Posterior vena cava (tissue), 2 donors: ENCODE measurements at places on chromosomes 16 and 17. TPM values are rescaled to one million over a fixed set of nuclear protein-coding genes. Genes with fewer than 3 reads are reported as not detected.

DNA sequence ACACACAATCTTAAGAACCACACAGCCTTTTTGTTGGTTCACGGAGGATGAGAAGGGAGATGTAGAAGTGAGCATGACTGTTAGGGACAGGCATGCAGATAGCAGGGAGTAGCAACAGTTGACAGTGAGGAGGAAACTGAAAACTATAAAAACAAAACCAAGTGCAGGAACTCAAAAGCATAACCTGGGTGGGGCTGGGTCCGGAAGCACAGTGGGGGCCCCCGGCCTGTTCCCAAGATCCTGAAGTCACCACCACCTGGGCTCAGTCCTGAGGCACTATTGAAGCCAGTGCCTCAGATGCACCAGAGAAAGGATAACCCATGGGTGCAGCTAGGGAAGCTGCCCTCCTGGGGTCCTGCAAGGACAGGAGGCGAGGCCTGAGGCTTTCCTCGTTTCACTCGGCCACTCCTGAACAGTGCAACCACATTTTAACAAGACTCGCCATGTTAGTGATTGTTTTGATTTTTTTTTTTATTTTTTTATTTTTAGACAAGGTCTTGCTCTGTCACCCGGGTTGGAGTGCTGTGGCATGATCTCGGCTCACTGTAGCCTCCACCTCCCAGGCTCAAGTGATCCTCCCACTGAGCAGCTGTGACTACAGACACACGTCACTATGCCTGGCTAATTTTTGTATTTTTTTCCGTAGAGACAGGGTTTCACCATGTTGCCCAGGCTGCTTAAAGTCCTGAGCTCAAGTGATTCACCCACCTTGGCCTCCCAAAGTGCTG, 27.7 kb upstream of the CBX4 start:
- DNase-seq = no peak

DNA sequence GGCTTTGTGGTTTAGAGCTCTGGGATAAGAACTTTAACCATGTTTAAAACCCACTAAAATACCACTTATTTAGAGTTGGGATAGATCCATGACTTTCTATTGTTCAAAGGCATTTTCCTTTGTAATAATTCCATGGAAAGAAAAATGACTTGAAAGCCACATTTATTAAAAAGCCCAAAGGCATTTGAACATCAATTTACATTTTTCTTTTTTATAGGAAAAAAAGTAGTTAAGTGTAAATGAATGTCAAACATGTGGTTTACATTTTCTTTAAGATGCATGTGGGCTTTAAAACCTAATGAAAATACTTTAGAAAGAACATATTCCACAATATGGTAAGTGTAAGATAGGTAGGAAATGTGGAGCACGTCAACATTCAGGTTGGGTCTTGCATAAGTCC, 443.2 kb downstream of the TOX3 start:
- DNase-seq = no peak

DNA sequence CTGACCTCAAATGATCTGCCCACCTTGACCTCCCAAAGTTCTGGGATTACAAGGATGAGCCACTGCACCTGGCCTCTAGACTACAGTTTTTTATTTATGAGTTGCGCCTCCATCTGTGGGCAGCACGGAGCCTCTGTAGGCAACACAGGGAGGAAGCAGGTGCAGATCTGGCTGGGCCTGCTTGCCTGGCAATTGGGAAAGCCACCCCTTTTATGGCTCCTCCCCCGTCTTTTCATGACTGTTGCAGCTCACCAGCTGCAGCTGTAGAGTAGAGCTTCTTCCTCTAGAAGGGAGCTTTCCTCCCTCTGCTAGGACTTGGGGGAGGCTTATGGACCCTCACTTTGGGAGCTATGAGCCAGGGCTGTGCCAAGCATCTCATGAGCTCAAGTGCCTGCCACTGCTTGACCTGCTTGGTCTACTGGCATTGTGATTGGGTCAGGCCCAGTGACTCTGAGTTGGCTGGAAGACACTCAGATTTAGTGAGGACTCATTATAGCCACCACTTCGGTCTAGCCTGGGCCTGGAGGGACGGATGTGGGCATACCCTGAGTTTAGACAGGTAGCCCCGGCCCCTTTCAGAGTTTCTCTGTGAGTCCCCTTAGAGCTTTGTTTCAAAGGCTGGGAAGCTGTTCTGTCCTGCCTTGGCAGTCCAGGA, 6.9 kb upstream of the SLC7A6 start:
- DNase-seq = no peak

DNA sequence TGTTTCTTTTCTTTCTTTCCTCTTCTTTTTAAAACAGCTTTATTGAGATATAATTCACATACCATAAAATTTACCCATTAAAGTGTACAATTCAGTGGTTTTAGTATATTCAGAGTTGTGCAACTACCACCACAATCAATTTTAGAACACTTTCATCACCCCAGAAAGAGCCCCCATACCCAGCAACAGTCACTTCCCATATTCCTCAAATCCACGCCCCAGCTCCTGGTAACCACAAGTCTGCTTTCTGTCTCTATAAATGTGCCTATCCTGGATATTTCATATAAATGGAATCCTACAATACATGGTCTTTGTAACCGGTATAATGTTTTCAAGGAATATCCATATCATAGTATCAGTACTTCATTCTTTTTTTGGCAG, 19.4 kb downstream of the RARA start:
- DNase-seq = no peak

- DNase-seq = peak; percentile 97
These were observed 3.6 kb upstream of the HROB start for GRCh38 chr17:44137891-44138709.

DNA sequence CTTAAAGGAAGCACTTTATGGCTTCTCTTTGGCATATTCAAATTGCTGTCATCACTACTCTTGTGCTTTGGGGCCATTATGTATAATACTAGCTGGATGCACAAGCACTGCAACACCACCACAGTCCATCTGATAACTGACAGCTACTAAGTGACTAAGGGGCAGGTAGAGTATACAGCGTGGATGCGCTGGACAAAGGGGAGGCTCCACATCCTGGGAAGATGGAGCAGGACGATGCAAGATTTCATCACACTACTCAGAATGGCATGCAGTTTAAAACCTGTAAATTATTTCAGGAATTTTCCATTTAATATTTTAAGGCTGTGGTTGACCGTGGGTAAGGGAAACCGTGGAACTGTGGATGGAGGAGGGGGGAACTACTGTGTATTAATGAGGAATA, 25.0 kb downstream of the MPRIP start:
- DNase-seq = peak; percentile 3

DNA sequence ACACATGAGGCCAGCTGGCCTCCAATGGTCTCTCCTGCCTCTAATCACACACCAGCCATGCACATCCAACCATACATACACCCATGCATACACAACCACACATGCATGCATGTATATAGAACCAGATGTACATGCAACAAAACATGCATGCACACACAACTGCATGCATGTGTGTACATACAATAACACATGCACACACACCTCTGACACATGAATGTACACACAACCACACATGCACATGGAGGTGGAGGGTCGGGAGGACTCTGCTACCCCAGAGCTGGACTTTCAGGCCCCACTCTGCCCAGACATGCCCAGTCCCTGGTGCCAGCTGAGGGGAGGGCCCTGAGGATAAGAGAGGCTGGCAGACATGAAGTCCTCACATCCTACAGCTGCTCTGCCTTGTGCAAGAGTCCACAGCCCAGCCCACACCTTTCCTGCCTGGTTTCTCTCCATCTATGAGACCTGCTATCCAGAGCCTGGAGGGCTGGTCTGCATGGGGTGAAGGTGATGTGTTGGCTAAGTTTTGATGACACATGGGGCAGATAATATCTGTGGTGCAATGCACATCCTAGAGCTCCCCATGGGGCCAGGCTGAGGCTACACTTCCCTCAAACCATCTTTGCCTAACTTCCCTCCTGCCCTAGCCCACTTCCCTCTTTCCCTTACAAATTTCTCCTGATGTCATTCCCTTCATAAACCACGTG, 50.9 kb upstream of the SDK2 start:
- no peak for DNase-seq

GRCh38 chr17:78379131-78379491, 662 bp downstream of the PGS1 start:
- no peak for DNase-seq

DNA sequence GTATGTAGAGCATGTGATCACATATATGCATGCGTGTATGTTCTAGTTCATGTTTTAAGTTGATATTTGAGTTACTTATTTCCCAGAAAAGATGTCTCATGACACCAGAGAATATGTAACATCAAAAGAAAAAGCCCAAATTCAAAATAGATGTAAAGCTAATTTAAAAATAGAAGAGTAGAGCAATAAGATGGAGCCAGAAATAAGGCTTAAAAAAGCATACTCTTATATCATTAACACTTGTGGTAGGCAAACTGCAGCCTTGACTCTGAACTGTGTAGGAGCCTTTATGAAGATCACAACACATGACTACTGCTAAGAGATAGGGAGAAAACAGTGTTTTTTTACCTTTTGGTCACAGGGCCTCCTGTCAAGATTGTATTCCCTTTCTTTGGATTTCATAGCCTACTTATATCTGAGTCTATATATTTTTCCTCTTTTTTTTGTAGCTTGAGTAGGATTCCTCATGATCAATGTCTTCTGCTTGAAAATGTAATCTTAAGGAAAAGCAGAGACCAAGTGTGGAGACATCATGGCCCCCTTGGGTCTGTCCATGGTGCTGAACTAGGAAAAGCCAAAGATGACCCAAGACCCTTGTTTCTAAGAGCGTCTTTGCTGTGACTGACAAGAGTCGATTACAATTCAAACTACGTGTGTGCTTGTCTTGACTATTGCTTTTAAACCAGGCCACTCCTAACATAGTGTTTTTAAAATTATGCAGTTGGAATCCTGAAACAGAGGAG, 390.4 kb downstream of the SHISA9 start:
- no peak for DNase-seq

GRCh38 chr17:69669441-69670178, 255.1 kb downstream of the MAP2K6 start:
- DNase-seq = no peak

DNA sequence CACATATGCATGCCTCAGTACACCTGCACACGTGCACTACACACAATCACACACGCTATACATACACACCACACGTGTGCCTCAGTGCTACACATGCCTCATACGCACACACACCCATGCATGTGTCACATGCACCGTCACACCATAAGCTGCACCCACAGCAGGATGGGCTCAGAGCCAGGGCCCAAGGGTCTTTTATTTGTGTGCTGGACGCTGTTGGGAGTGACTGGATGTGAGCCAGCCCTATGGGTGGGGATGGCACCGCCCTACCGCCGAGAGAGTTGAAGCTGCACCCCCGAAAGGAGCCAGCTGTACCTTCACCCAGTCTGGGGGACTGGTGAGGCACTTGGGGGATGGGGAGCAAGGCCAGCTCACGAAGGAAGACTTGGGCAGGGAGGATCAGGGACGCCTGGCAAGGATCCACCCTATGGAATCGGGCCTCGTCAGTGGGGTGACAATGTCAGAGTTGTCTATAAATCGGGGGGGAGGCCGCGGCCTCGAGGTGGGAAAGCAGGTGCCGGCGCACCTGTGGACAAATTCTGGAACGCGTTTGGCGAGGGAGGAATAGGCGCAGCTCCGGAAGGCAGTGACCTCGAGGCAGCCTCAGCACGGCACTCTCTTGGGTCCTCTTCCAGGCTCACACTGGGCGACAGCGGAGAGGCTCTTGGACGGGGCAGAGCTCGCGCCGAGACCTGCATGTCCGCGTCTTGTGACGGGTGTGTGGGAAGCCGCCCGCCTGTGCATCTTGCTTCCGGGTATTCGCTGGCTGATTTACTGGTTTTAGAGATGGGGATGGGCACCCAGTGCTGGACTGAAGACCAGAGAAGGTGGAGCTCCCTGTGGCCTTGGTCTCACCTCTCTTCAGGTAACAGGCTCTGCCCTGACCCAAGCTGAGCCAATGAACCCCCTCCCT, 7.3 kb downstream of the RGS11 start:
- DNase-seq = no peak

DNA sequence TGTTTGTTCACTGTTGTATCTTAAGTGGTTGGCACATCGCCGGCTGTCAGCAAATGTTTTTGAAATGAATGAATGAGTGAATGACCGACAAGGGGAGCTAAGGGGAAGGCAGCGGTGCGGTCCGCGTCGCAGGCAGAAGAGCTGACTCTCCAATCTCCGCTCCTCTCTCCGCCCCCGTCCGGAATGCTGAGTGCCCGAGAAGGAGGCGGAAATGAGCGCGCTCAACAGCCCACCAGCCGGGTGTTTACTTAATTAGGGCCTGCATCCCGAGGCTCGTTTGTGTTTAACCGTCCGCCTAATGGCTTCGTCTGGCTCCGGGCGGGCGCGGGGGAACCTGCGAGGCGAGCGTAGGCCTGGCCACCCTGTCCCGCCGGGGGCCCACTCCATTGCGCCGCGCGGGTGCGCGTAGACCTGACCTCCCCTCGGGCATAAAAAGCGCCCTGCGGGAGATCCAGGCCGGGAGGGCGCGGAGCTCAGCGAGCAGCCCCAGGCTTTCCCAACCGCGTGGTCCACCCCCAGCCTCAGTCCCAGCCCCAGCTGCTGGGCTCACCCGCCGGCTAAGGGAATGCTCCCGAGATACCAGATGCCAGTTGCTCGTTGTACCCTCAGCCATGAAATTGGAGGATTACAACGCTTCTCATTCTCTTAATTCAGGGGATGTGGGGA, 2.5 kb upstream of the CDH3 start:
- no peak for DNase-seq

DNA sequence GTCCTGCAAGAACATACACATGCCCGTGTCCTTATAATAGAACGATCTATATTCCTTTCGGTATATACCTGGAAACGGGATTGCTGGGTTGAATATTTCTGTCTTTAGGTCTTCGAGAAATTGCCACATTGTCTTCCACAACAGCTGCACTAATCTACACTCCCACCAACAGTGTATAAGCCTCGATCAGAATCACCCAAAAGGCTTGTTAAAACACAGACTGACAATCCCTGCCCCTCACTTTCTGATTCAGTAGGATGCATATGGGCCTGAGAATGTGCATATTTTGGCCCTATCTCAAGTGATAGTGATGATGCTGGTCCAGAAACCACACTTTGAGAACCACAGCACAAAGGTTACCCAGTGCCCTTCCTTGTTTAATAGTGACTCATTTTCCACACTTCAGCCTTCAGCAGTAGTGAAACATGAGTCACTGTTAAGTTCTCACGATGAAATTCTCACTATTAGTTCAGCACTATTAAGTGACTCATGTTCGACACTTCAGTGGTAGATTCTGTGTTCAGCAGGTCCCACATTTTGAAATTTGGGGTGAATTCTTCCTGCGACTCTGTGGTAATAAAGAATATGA, 215.6 kb downstream of the GRIN2A start:
- no peak for DNase-seq

Gene ADCY9
- 20.9 TPM for total RNA-seq

Gene TBC1D28
- total RNA-seq = not detected

Gene ZFHX3
- 43.7 TPM for total RNA-seq

Gene ODAD4
- total RNA-seq = 1.2 TPM

Gene AOC3
- 342 TPM for total RNA-seq

Gene ZG16B
- not detected for total RNA-seq

Gene METTL26
- total RNA-seq = 63.2 TPM

Gene GRIN2C
- total RNA-seq = 0.65 TPM

Gene C1QTNF1
- total RNA-seq = 261 TPM

Gene SLC6A2
- total RNA-seq = 0.23 TPM

Gene GTF3C1
- 47.7 TPM for total RNA-seq

Gene ADAT1
- 29.1 TPM for total RNA-seq

Gene UTS2R
- not detected for total RNA-seq

Gene G6PC1
- total RNA-seq = not detected
